Memory B cell (primary cell): ENCODE measurements at places on chromosomes 1 and 21.

DNA sequence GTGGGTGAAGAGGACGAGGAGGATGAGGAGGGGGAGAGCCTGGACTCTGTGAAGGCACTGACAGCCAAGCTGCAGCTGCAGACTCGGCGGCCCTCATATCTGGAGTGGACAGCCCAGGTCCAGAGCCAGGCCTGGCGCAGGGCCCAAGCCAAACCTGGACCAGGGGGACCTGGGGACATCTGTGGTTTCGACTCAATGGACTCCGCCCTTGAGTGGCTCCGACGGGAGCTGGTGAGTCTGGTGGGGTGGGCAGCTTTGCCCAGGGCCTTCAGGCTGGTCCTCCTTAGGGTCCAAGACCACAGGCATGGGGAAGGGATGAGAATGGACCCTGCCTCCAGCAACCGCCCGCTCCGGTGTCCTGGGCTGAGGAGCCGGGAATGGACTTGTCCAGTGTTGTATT lies 430 bp downstream of the FAM167B start:
- no peak for DNase-seq

DNA sequence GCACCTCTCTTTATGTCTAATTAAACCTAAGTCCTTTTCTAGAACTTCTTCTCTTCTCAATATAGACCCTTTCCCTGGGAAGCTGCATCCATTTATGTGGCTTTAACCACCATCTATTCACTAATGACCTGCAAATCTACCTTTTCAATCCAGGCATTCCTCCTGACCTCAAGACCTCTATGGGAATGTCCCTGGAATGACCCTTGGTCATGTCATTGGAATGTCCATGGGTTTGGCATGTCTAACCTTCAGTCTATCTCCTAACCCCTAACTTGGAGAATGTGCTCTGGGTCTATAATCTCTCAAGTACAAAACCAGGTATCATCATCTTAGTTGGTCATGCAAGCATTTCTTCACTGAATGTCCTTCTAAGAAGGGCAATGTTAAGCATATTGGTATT lies 196.1 kb downstream of the KCNH1 start:
- DNase-seq: no peak

GRCh38 chr21:41964171-41964570 lies 10.4 kb upstream of the C2CD2 start:
- DNase-seq: no peak

GRCh38 chr21:36689324-36689723 lies 9.6 kb upstream of the SIM2 start:
- no peak for DNase-seq

GRCh38 chr1:42978317-42979035 lies 19.8 kb upstream of the SLC2A1 start:
- DNase-seq: no peak

DNA sequence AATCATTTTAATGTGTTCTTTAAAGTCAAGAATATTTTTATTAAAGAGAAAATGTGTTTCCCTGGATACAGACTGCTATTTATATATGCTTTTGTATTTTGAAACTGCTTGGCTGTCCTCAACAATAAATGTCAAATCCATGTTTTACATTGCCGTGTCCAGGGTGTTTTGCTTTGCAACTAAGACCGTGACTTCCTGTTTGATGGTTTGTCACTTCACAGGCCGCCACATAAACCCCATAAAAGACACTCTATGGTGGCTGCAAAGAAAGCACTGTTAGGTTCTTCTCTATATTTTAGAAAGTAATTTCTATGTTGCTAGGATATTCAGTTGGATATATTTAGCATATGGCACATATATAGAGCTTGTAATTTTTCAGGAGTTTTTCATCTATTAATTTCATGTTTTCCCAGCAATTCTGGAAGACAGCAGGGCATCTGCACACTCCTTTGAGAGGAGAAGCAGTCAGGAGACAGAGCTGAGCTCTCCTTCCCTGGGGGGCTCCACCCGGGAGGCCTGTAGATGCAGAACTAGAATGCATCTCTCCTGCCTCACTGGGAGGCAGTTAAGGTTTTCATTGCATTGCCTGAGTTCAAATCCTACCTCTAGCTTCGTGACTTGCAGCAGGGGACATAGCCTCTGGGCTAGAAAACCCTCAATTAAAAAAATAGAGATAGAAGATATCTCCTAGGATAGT lies 33.1 kb downstream of the PRDM2 start:
- no peak for DNase-seq

DNA sequence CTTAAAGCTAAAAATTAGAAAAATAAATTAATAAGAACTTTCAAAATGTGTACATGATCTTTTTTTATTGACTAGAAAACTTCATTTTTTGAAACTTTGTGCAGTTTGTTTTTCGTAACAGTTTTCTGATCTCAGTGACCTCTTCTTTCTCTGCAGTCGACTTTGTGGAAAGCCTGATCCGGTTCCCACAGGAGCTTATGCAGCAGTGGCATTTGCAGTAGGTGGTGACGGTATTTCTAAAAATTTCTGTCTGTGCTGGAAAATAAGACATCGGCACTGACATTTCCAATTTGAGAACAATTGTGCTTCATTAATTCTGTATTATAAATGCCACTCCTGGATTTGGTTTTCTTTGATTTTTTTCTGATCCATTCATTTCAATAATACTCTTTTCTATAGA lies 68.8 kb downstream of the CLDN17 start:
- DNase-seq: no peak

GRCh38 chr1:180646093-180646492 lies 14.3 kb downstream of the XPR1 start:
- no peak for DNase-seq

- DNase-seq: no peak
Observed at GRCh38 chr1:112317611-112318062, 78.4 kb upstream of the CTTNBP2NL start.

DNA sequence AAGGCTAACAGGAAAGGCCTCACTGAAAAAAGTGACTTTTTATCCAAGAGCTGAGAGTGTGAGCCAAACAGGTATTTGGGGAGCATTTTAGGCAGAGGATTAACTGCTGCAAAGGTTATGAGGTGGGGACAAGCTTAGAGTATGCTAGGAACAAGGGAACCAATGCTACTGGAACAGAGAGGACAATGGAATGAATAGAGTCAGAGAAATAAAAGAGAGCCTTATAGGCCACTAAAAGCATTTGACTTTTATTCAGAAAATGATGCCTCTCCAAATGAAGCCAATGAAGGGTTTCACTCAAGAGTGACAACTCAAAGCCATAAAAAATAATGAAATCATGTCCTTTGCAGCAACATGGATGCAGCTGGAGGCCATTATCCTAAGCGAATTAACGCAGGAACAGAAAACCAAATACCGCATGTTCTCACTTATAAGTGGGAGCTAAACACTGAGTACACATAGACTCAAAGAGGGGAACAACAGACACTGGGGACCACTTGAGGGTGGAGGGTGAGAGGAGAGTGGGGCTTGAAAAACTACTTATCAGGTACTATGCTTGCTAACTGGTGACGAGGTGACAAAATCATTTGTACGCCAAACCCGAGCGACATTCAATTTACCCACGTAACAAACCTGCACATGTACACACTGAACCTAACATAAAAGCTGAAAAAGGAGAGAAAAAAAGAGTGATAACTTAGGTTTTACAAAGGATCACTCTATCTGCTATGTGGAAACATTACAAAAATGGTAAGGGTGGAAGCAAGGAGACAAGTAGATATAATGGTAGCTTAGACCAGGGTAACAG lies 11.1 kb downstream of the PTP4A2 start:
- no peak for DNase-seq

DNA sequence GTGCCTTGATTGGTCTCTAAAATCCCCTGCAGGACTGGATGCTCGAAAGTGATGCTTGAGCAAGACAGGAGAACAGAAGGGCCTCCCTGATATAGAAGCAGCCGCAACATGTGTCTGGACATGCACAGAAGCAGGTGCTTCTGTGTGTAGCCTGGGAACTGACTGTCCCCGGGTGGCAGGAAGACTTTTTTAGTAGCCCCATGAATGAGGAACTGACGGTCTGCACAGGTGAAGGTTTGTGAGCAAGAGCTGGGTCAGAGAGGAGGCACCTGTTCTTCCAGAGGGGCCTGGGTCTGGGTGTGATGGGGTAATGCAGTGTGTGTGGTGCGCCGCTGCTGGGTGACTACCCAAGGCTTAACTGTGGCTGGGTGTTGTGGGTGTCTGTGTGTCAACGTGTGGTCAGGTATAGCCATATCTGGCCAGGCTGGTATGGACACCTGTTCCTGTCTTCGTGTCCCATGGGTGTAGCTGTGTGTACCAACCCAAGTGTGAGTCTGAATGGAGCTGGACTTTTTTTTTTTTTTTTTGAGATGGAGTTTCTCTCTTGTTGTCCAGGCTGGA lies 39.1 kb upstream of the FOXO6 start:
- no peak for DNase-seq

DNA sequence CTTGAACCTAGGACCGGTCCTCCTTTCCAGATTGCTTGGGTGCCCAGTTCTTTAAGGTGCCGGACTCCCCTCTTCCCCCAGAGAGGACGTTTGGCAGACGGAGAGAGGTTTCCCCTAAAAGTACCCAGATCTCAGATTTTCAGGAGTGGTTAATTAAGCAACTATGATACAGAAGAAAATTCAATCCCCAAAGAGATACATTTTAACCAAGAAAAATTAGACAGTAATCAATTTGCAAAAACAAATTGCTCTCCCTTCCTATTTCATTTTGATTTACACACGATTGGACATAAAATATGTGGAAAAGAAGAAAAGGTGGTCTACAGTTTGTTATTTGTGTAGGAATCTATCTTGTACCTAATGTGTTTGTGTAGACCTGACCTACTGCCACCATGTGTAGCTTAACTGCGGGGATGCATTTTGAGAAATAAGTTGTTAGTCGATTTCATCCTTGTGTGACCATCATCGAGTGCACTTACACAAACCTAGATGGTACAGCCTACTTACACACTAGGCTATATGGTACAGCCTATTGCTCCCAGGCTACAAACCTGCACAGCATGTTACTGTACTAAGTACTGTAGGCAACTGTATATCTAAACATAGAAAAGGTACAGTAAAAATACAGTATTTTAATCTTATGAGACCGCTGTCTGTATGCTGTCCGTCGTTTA lies 755 bp downstream of the RPAP2 start:
- DNase-seq: no peak

DNA sequence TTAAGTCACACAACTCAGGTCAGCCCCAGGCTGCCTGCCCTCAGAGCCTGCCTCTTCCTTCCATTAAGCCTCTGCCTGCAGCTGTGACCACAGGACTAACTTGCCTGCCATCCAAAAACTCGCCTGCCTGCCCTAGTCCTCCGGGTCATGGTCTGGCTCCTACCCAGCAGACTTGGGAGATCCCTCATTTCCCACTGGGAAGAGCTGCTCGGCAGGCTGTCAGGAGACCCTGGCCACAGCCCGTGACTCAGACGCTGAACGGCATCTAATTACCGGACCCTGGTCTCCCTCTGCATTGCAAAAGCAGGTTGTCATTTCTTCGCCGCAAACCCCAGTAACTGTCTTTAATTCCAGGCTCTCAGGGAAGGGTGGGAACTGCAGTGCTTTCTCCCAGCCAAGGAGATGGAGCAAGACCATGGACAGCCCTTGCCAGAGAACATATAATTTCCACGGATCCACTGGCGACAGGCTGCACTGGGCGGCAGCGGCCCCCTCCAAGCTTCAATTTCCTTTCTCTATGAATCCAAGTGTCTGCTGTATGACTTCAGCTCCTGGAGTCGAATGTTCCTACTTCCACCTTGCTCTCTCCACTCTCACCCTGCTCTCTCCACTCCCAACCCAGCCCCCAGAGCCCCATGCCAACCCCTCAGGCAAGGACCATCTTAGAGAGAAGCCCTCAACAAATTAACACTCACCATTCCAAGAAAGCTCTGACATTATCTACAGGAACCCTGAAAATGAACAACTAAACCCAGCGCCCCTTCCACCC lies 20.4 kb downstream of the OLFML2B start:
- no peak for DNase-seq

GRCh38 chr1:112711670-112712069 lies 3.5 kb downstream of the PPM1J start:
- DNase-seq: no peak

- DNase-seq: no peak
Observed at GRCh38 chr1:60598041-60598910, 484.1 kb upstream of the NFIA start.

GRCh38 chr21:32962268-32962667 lies 63.5 kb upstream of the OLIG2 start:
- DNase-seq: no peak

- no peak for DNase-seq
Observed at GRCh38 chr1:55640708-55641473, 425.7 kb upstream of the USP24 start.

DNA sequence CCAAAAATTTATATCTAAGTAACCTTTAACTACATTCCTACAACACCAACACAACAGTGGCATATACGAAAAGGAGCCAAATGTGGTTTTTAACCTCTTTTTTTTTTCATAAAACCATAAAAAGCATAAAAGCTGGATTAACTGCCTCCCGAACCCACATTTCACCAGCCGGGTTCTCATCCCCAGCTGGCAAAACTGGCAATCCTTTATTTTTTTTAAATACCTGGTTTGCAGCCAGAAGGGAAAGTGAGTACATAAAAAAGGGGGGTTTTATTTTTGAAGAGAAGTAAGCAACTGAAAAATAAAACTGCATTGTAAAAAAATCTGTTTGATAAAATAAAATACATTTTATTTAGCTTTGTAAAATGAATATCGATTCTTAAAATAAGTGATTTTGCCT lies 295.4 kb downstream of the AKT3 start:
- no peak for DNase-seq

GRCh38 chr1:234647245-234647644 lies 37.3 kb upstream of the IRF2BP2 start:
- DNase-seq: no peak

GRCh38 chr21:17631195-17631594 lies 18.5 kb upstream of the BTG3 start:
- no peak for DNase-seq

DNA sequence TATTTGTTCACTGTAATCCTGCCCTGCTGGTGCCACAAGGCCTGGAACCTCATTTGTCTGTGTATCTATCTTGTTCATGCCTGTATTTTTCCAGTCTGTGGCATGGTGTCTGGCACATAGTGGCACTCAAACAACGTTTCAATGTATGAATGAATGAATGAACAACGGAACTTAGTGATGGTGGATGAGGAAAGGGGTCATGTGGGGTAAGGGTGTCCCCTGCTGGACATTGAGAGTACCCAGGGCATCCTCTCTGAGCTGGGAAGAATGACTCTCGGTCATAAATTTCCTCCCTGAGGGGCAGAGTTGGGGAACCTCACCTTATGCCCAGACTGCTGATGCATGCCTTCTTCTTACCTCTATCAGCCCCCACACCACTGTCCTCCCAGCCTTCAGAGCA lies 18.9 kb upstream of the ZNF683 start:
- DNase-seq: no peak
